Airway epithelial cell (primary cell): ENCODE measurements at places on chromosomes 5 and 9. TPM values are rescaled to one million over a fixed set of nuclear protein-coding genes. Genes with fewer than 3 reads are reported as not detected.

GARIN3 gene
- not detected in 2 replicates for total RNA-seq

QRFP gene
- not detected in 2 replicates for total RNA-seq

GNA14 gene
- not detected in 2 replicates for total RNA-seq

PLPP7 gene
- not detected in 2 replicates for total RNA-seq

CA9 gene
- total RNA-seq = 39.5 and 44.6 TPM in 2 replicates

PROB1 gene
- total RNA-seq = 0.79 and 1.6 TPM in 2 replicates

CTXN3 gene
- total RNA-seq = not detected in 2 replicates

TGFBI gene
- total RNA-seq = 499 and 586 TPM in 2 replicates

SPATA31E1 gene
- total RNA-seq = not detected in 2 replicates

SH3TC2 gene
- 7.3 and 7.5 TPM in 2 replicates for total RNA-seq

OBP2B gene
- total RNA-seq = not detected in 2 replicates

CCNO gene
- total RNA-seq = 1.8 and 3.5 TPM in 2 replicates

MELK gene
- 26.9 and 34.1 TPM in 2 replicates for total RNA-seq

CYSRT1 gene
- 17.3 and 19.3 TPM in 2 replicates for total RNA-seq

SLC45A2 gene
- total RNA-seq = not detected in 2 replicates

ANKRD18A gene
- total RNA-seq = 0.98 and 1.6 TPM in 2 replicates

INSL6 gene
- total RNA-seq = not detected in 2 replicates

PRLR gene
- total RNA-seq = 0.05 TPM in 1 of 2 replicates, not detected in the other

FST gene
- total RNA-seq = 127 and 148 TPM in 2 replicates

GLRA1 gene
- total RNA-seq = not detected in 2 replicates

ANKRD34B gene
- not detected in 2 replicates for total RNA-seq

PCDHGA7 gene
- 0.92 and 1.2 TPM in 2 replicates for total RNA-seq

NEUROG1 gene
- total RNA-seq = not detected in 2 replicates

F2RL1 gene
- 23.4 and 33.0 TPM in 2 replicates for total RNA-seq

PCDHA7 gene
- total RNA-seq = not detected in 2 replicates

ARL10 gene
- total RNA-seq = 3.2 and 5.5 TPM in 2 replicates

FOXD4L3 gene
- total RNA-seq = not detected in 2 replicates

WNT8A gene
- not detected in 2 replicates for total RNA-seq
